ENCODE measurements at places on chromosomes 11 and 22.

- no peak for DNase-seq
Observed at GRCh38 chr11:117715801-117716200, 81.2 kb downstream of the DSCAML1 start.

GRCh38 chr11:68214173-68215086 is 1.3 kb upstream of the KMT5B start:
- no peak for DNase-seq

DNA sequence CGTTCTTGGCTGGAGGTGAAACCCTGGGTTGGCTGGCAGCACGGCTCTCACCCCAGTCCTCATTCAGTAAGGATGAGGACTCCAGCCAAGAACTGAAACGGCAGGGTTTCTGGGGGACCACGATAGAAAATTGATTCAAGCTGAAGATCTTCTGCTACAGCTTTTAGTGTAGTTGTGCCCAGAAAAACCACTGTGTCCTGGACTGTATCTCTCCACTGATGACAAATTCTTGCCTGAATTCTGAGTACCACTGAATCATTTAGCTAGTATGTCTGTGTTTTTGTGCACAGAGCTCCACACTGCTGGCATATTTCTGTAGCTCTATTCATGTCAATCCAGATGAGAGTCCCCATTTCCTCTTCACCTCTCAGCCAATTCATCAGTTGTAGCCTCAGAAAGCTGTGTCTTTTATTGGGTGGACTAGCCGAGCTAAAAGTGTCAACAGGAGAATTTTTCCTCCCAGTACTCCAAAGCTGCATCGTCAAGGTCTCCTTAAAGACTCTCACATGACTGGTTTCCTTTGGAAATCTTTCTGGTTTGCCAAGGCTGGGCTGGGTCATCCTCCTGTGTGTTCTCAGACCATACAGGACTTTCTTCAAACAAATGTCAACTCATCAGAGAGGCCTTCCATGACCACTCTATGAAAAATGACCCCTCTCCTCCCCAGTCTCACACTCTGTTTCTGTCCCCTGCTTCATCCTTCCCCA is 144.6 kb downstream of the LDLRAD3 start:
- no peak for DNase-seq

GRCh38 chr11:71185411-71185810 is 67.0 kb downstream of the SHANK2 start:
- DNase-seq, result no peak
